ENCODE measurements at places on chromosomes 11 and 22.

DNA sequence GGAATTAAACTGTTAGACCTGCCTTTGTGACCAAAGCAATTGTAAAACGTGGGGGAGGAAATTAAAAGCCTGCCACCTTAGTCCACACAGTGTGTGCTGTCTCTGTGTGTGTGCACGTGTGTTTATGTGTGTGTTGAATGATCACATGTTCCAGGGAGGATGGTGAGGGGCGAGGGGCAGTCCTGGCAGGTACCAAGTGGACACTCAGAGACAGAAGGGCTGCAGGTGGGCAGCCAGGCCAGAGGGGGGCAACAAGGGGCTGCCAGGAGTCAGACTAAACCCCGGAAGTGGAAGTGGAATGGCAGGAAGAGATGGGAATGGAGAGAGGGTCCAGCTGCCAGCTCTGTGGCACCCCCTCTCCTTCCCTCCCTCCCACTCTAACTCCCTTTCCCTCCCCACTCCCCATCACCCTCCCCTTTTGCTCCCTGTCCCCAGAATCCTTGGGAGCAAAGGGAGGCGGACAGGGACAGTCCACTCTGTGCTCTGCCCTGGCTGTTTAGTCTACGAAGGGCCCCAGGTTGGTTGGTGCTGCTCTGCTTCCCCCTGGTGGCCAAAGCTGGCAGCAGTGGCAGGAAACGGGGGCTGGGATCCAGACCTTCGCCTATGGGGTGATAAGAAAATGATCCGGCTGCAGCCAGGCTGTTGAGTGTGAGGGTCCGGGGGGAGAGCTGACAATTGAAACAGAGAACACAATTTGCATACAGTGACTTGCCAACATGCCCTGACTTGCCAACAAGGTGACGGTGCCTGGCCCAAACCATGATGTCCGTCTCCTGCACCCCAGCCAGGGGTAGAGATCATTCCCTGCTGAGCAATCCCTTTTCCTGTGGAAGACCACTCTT is 24.4 kb downstream of the P2RY2 start:
- DNase-seq = peak; percentile 41

DNA sequence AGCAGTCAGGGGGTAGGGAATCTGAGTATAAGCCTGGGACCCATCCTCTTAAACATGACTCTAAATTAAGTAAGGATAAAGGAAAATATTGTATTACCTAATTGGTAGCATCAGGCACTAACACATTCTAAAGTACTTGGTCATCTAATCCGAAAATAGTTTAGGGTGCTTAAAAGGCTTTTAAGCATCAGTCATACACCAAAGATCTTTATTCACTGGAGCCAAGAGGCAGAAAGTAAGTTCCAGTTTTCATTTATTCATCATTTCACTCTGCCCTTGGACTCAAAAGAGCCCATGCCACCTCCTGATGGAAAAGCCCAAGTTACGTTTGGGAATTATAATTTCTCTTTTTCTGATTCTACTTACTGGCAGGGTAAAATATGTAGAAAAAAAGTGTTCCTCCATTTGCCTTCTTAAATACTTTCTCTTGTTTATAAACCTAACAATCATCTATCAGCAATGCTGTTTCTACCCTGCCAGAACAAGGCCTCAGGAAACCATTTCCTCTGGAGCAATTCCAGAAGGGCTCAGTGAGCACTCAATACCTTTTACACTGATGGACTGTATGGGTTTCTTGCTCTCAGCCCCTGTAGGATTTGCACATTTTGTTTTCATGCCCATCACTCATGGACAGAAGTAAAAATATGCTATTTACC is 120.1 kb upstream of the SLC5A12 start:
- DNase-seq = no peak

DNA sequence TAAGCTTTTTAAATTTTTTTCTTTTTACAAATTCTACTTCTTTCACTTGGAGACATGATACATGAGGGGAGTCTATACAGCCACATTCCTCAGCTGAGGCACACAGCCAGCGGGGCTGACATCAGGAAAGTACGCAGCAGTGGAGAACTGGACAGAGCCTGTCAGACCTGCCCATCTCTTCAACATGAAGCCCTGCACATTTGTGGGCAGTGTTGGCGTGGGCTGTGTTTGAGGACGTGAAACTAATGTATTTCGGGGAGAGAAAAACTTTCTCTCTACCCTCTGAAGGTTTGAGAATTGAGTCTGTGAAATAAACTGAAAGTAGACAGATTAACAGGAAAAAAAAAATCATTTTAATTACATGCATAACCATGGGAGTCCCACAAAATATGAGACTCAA is 84.8 kb upstream of the HTATIP2 start:
- DNase-seq = no peak

DNA sequence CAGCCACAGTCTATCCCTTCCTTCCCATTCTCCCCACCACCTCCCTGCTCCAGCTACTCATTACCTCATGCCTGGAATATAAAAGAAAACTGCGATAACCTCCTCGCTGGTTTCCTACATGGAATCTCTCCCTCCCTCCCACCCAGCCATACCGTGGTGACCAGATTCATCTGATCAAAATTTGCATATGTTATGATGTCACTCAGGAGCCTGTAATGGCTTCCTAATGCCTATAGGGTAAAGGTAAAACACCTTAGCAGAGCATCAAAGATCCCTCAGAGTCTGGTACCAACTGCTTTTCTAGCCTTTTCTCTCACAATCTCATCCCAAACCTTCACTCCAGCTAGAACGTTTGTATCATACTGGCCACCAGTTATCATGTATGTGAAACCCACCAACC is 19.6 kb downstream of the RTN4RL2 start:
- DNase-seq = no peak

- DNase-seq = peak; percentile 13
Measured at GRCh38 chr11:46160100-46160499, 38.8 kb upstream of the PHF21A start.

DNA sequence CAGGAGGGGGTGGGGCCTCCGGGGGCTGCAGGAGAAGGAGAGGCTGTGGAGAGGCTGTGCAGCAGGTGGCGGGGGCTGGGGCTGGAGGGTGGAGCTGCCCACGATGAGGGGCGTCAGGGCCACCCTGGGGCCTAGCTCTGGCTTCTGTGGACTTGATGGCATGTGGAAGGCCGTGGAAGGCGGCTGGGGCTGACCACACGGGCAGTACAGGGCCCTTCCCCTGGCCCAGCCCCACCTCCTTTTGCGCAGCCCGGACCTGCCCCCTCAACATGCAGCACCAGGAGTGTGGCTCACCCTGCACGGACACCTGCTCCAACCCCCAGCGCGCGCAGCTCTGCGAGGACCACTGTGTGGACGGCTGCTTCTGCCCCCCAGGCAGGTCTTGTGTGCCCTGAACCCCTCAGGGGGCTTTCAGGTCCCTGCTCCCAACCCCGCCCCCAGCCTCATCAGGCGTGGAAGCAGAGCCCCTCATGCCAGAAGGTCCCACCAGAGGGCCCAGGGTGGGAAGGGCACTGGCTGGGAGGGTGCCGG is 6.1 kb downstream of the MUC5B start:
- no peak for DNase-seq

GRCh38 chr11:130062026-130062425 is 7.7 kb upstream of the APLP2 start:
- DNase-seq = no peak

GRCh38 chr11:66971488-66971887 is 3.6 kb upstream of the C11orf86 start:
- no peak for DNase-seq

GRCh38 chr11:1819074-1819473 is 15.7 kb upstream of the SYT8 start:
- DNase-seq = no peak

GRCh38 chr22:37470087-37470445 is 16.1 kb downstream of the MFNG start:
- DNase-seq = no peak

GRCh38 chr11:119367661-119368120 is 13.8 kb downstream of the USP2 start:
- DNase-seq = no peak

DNA sequence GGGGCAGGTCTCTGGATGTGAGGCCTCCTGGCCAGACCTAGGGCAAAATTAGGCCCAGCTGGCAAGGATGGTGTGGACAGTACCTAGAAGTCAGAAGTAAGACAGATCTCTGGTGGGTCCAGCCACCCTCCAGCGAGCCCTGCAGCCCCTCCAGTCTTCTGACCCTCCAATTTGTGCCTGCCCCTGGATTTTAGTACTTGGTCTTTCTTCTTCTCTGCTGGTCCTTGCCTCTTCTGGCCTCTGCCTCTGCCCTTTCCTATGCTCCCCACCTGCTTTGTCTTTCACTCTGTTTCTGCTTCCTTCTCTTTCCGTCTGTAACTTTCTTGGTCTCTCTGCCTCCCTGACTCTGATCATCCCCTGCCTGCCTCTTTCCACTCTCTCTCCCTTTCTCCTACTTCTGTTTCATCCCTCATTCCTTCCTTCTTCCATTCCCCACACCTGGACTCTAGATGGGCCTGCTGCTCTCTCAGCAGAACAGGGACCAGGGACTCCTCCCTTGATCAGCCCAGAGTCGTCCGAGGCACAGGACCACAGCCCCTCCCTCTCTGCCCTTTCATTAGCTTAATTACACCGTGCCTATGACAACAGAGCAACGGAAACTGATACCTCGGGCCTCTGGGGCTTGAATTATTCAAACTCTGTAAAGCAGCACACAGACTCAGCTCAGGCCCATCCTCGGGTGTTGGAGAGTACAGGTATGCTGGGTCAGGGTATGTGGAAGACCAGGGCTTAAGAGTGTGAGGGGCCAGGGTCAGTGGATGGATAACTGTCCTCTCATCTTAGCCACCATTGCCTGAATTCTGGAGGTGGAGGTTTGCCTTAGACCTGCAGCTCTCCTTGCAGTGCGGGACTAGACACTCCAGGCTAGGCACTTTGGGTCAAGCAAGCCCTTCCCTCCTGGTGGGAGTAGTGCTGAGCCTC is at the start of gene CHRNA10:
Gene CHRNA10, minus strand, starts transcription at position 51 of the 921 bp plus-strand sequence. CDS start 72 bp downstream, outside the sequence.
- no peak for DNase-seq

DNA sequence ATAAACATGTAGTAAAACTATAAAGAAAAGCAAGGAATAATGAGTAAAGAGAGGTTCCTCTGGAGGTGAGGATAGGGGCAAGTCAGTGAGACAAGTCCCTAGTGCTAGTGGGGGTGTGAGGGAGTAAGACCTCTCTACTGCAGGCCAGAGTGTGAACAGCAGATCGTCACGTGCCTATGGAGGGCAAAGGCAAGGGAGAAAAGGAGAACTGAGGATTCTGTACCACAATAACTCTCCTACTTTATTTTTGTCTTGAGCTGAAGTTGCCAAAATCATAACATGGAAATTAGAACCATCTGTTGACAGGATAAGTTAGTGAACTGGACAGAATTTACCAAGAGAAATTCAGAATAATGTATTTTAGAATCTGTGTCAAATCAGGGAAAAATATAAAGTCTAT is 77.6 kb downstream of the ENTHD1 start:
- DNase-seq = no peak

- no peak for DNase-seq
Measured at GRCh38 chr22:19214078-19214473, 35.5 kb upstream of the SLC25A1 start.

DNA sequence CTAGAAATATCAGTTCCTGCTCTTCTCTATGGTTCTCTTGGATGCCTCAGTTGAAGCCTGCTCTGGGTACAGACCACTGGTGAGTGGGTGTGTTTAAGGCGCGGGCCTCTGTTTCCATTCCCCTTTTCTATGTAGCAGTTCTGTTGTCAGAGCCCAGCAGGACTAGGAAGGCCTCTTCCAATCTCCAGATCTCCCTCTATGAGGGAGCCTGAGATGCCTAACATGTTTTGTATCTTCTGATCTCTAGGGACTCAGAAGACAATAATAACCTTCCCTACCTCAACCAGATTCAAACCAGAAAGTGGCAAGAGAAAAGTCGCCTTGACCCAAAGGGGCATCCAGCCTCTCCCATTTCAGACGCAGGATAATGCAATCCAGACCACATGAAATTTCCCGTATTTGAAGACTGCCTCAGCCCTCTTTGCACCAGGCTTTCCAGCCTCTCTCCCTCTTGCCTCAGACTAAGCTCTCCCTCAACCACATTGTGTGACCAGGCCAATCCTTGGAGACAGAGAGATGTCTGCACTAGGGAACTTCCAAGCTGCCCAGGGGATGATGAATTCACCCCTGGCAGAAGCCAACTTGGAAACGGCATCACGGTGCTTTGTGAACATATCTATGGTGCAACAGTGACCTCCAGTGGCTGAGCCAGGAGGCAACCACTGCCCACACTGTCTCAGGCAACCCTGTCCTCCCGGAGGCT is 150.1 kb upstream of the UBASH3B start:
- DNase-seq = peak; percentile 74

- peak; percentile 11 for DNase-seq
Measured at GRCh38 chr22:46777609-46777970, 15.1 kb downstream of the TBC1D22A start.

GRCh38 chr11:22006901-22007300 is 186.0 kb upstream of the ANO5 start:
- no peak for DNase-seq

DNA sequence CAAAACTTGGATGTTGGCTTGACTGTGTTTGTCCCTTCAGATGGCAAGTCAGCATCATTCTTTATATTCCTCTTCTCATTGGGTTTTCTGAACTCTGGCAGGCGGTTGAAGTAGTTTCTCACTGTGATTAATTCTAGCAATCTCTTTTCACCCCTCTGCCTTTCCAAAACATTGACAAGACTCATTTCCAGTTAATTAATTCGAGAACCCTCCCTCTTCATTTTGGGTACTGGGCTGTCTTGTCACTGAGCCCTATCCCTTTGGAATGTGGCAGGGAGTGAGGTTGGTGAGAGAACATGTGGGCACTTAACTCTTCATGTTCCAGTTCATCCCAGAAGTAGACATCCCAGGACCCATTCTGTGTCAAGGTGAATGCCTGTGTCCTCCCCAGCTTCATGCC is 133.0 kb downstream of the WNT7B start:
- no peak for DNase-seq

DNA sequence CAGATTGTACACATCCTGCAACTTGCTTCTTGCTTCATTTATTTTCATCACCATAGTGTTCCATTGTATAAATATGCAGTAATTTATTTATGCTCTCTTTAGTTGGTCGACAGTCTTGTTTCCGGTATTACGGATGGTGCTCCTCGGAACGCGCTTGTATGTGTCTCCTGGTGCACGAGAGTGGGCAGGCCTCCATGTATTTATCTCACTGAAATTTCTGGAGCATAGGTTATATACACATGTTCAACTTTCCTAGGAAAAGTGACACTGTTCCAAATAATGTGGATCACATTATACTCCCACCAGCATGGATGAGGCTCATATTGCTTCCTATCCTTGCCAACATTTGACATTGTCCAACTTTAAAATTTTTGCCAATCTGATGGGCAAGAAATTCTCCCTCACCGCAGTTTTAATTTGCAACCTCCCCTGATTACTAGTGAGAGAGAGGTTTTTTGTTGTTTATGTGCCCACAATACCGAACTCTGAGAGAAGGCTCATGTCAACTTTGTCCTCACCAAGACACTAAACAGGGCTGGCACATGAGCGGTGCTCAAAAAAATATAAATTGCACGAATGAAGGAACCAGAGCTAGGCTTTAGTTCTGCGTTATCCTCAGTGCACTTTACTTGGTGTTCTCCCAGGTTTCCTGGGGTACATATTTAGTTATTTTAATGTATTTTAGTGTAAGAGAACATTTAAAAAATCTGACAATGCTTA is 3.8 kb downstream of the CSNK2A3 start:
- DNase-seq = no peak

Data from NCI-H345 (cell line).